ENCODE measurements at places on chromosomes 6 and 20.

DNA sequence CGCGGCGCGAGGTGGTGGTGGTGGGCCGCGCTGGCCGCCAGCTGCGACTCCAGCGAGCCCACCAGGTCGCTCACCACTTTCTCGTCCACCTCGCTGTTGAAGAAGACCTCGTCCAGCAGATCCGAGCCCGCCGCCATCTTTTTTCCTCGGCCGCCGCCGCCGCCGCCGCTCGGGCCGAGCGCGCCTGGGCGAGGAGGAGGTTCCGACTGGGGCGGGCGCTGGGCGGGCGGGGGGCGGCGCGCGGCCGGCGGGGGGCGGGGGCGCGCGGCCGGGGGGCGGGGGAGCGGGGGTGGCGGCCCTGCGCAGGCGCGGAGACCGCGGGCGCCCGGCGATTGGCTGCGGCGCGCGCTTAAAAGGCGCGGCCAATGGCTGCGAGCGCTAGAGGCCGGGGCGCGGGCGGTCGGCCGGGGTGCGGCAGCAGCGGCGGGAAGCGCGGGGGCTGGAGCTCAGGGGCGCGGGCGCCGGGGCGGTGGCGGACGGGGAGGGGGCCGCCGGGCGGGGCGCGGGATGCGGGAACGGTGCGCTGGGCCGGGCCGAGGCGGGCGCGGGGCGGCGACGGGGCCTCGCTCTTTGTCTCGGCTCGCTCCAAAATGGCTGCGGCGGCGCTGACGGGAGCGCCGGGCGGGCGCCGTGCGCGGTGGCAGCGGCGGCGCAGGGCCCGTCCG is at the start of gene TAF4:
TAF4 (minus strand) TSS at position 208 of the 665 bp plus-strand sequence; CDS start at position 137, 71 bp downstream.
- DNase-seq, result peak; percentile 78

DNA sequence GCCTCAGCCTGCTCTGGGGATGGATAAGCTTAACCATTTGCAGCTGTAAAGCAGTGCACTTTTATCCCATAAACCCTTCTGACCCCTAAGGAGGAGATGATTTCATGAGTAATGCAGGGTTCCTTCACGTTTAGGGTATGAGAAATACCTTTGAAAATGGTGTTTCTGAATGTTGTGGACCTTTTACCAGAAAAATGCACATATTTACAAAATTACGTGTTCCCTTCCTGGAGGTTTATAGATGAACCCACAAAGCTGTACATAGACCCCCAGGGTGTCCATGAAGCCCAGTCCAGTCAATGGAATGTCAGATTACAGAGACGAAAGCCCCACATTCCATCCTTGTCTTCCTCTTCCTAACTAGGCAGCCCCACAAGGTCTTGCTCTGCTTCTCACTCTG is 78.6 kb upstream of the INSM1 start:
- no peak for DNase-seq

DNA sequence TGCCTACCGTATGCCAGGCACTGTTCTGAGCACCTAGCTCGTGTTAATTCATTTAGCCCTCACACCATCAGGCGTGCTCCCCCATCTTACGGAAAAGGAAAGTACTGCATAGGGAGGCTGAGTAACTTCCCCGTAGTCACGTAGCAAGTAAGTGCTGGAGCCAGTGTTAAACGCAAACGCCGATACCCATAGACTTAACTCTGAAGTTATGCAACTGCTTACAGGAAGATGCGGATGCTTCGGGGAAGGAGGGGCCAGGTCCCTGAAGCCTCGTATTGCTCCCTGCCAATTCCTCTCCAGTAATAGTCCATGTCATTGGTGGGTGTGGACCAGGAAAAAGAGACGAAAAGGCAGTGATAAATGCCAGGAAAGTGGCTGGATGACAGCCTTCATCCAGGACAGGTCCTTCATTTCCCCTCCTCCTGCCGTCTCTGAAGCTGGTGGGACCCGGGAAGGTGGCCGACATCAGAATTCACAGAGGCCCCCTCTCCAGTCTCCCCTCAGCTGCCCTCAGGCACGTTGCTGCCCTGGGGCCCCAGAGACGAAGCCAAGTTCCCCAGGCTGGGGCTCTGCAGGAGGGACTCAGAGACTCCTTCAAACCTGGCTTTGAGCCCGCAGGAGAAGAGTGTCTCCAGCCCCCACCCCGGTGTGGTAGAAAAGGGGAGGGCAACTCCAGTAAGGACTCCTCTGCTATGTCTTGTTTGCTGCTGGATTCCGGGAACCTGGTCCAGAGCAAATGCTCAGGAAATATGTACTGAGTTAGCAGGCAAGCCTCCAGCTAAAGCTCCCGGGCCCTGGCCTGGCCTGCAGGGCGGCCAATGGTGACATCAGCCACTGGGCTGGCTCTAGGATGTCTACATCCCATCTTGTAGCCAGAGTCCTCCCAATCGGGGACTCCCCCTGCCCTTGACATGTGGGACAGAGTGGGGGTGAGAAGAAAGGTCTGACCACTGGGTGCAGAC is 37.8 kb downstream of the RAB44 start:
- peak; percentile 72 for DNase-seq

DNA sequence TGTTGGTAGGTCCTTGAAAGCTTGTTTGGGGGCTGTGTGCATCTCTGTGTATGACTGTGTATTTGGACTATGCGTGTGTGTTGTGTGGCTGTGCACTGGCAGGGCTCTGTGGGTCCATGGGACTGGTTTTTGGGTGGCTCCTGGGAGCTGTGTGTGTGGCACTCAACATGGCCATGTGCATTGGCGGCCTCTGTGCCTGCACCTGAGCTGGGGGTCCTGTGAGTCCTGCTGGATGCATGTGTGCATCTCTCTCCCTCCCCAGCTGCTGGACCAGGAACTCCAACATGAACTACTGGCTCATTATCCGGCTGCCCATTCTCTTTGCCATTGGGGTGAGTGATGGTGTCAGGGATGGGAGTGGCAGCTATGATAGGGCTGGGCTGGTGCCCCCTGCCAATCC is 30.1 kb downstream of the GLP1R start:
- no peak for DNase-seq

GRCh38 chr20:38217791-38218565 is 42.6 kb downstream of the KIAA1755 start:
- no peak for DNase-seq

DNA sequence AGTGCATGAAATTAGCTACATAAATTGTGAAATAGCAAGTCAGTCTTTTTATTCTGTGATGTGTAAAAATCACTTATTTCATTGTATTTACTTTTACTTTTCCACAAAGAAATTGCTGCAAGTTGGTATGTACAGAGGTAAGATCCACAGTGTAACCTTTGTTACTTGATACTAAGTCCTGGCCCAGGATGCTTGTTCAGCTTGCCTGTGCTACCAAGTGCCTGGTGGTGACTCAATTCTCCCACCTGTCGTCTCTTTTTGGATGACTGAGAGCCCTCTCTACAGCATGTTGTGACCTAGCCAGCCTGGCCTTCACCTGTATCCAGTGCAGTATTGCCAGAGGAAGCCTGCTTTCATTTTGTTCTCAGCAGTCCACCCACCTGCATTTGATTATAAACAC is 54.9 kb downstream of the ANKRD6 start:
- no peak for DNase-seq

- DNase-seq, result no peak
Measured at GRCh38 chr6:154410619-154411072, 54.0 kb upstream of the IPCEF1 start.

- peak; percentile 54 for DNase-seq
Measured at GRCh38 chr6:36685926-36686667, 7.6 kb downstream of the CDKN1A start.

DNA sequence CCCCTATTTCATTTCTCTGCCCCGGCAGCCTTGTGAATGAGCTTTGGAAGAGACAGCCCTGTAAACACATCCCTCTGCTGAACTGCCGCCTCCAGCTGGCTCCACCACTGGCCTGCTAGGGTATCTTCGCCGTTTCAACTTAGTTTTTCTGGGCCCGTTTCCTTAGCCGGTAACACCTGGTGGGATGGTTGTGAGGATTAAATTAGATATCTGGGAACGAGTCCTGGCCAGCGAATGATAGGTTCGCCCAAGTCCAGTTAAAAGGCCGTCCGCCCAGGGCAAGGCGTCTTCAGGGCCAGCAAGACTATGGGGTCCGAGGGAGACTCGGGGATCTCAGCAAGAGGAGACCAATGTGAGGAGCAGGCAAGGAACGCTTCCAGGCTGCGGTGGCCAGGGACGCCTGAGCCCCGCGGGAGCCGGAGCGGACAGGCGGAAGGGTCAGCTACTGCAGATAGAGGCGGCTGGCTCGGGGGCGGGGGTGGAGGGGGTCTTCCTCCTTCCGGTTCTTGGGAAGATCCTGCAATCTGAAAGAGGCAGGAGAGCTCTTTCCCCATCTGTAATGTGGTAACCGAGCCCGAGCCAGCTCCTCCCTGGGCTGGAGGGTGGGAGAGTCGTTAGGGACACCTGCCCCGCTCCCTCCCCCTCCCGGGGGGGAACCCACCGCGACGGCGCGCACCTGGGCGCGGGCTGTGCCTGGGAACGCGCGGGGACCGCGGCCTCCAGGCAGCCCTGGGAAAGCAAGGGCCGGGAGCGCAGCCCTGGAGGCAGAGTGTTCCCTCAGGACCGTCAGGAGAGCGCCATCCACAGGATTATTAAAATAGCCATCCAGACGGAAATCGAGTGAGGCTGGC is 4.5 kb upstream of the PTCRA start:
- no peak for DNase-seq

DNA sequence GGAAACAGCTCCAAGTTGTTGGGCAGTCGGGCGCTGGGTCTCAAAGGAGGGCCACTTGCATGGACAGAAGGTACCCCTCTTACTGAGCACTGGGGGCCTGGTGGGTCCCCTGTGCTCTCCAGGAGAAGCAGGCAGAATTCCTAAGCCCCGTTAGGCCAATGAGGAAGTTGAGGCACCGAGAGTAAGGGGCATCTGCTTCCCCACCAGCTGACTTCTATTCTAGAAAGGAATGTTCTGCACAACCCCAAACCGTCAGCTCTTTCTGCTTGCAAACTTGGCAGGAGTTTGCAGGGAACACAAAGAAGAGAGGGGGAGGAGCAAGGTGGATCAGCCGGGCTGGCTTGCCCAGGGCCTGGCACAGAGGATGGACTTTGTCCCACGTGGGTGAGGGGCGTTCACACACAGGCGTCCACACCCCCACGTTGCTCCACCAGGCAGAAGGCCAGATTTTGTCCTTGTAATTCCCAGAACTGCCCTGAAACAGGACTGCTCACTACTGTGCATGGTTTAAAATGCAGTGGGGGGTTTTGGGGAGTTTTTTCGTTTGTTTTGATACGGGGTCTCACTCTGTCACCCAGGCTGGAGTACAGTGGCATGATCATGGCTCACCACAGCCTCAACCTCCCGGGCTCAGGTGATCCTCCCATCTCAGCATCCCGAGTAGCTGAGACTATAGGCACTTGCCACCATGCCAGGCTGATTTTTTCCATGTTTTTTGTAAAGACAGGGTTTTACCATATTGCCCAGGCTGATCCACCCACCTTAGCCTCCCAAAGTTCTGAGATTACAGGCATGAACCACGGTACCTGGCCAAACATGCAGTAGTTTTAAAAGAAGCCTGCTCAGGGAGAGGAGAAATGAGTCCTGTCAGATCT is 93.3 kb downstream of the SNX5 start:
- no peak for DNase-seq

GRCh38 chr6:156701966-156702365 is 75.2 kb upstream of the ARID1B start:
- DNase-seq, result no peak
